HepG2 (cell line): ENCODE measurements at places on chromosomes 3 and 15.

- no peak overlapping the region for H3K27ac ChIP-seq
- no peak for DNase-seq
- no peak overlapping the region for H3K4me3 ChIP-seq
- no peaks in the 10 kb centered on the region for H3K4me1 ChIP-seq
- H3K36me3 ChIP-seq, result no peaks in the 10 kb centered on the region
Observed at GRCh38 chr3:178107804-178108203, 428.4 kb upstream of the KCNMB2 start.

DNA sequence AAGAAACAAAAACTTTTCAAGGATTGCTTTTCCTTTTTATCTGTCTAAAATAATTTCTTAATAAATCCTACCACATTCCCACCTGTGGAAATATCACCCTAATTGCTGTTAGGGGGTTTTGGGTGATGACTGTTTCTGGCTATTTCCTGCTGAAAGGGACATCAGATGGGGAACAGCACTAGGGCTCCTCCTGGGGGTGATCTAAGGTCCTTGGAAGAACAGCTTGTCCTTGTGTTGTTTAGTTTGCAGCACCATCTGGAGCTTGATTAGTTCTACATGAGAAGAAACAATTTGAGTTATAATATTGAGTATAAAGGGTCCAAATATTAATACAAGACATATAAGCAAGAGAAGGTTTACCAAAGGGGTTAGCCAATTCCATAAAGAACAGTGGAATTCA, 18.7 kb downstream of the OR5H15 start:
- no peaks in the 10 kb centered on the region for H3K4me1 ChIP-seq
- H3K27ac ChIP-seq, result no peak overlapping the region
- no peaks in the 10 kb centered on the region for H3K36me3 ChIP-seq
- no peaks in the 10 kb centered on the region for H3K27me3 ChIP-seq

GRCh38 chr3:185733980-185734724, 90.7 kb downstream of the IGF2BP2 start:
- peak; percentile 63 for DNase-seq
- no peak overlapping the region for H3K4me3 ChIP-seq
- H3K36me3 ChIP-seq, result no peaks in the 10 kb centered on the region
- peaks cover 51% of the 10 kb centered on the region for H3K4me1 ChIP-seq
- H3K27ac ChIP-seq, result no peak overlapping the region

DNA sequence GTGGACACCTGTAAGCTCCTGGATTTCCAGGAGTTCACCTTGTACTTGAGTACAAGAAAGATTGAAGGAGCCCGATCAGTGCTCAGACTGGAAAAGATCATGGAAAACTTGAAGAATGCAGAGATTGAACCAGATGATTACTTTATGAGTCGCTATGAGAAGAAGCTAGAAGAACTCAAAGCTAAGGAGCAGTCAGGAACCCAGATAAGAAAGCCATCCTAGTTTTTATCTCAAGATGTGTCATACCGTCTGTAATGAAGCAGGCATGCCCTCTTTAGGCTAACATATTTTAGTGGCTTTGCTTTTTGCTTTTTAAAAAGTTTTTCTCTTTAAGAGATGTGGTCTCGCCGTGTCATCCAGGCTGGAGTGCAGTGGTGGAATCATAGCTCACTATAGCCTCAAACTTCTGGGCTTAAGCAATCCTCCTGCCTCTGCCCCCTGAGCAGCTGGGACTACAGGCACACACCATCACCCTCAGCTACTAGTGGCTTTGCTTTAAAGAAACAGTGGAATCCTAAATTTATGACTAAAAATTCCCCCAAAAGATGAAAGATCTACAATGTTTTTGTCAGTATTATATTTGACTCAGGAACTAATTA, 28.1 kb downstream of the EXOG start:
- no peak for DNase-seq
- no peaks in the 10 kb centered on the region for H3K27me3 ChIP-seq
- H3K4me3 ChIP-seq, result no peak overlapping the region
- H3K36me3 ChIP-seq, result peaks cover 16% of the 10 kb centered on the region; the same call in 2 of the 3 replicates
- H3K27ac ChIP-seq, result no peak overlapping the region

- H3K27ac ChIP-seq, result no peak overlapping the region
- no peak overlapping the region for H3K4me3 ChIP-seq
- peaks cover 19% of the 10 kb centered on the region; the same call in 2 of the 3 replicates for H3K27me3 ChIP-seq
- no peak for DNase-seq
Observed at GRCh38 chr15:31484986-31485385, 158.4 kb downstream of the KLF13 start.

- H3K27ac ChIP-seq, result peak overlapping the region; percentile 56
- H3K27me3 ChIP-seq, result no peaks in the 10 kb centered on the region
- no peak for DNase-seq
Observed at GRCh38 chr15:89114990-89115389, 26.7 kb downstream of the ABHD2 start.

DNA sequence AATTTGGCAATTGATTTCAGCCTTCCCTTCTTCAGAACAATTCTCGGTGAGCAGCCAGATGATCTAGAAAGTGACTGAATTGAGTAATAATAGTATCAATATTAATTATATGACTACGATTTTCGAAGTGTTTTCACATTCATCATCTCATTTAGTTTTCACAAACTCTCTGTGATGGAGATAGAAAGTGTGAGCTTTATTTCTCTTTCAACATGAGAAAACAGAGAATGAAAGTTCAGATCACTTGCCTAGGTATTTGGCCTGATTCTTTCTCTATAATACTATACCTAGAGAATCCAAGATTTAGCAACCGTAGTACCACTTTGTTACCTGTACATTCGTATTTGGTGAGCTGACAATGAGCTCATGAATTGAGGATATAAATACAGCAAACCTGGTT, 739.2 kb upstream of the NR2F2 start:
- H3K4me3 ChIP-seq, result no peak overlapping the region
- H3K4me1 ChIP-seq, result no peaks in the 10 kb centered on the region
- H3K27me3 ChIP-seq, result no peaks in the 10 kb centered on the region

GRCh38 chr15:79516155-79516554, 84.0 kb downstream of the MINAR1 start:
- H3K36me3 ChIP-seq, result no peaks in the 10 kb centered on the region
- DNase-seq, result no peak
- H3K27me3 ChIP-seq, result no peaks in the 10 kb centered on the region
- no peak overlapping the region for H3K27ac ChIP-seq

- H3K4me3 ChIP-seq, result no peak overlapping the region
- no peaks in the 10 kb centered on the region for H3K4me1 ChIP-seq
- H3K36me3 ChIP-seq, result no peaks in the 10 kb centered on the region
- DNase-seq, result no peak
- no peak overlapping the region for H3K27ac ChIP-seq
Observed at GRCh38 chr3:23649448-23649847, 156.3 kb upstream of the UBE2E1 start.

DNA sequence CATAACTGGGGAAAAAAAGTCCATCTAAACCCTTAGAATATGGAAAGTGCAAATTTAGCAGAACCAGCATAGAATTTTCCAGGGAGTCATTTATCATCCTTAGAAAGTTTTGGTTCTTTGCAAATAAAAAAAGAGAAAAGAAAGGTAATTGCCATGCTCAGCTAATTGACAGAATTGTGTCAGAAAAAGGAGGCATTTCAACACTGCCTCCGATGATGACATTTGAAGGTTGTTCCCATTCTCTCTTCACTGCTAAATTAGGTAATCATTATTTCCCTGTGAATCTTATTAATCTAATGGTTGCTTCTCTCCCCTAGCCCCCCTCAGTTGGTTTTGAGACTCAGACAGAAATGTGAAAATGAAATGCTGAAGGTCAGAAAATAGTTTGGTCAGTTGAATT, 139.2 kb downstream of the PDCD6IP start:
- H3K36me3 ChIP-seq, result no peaks in the 10 kb centered on the region
- H3K4me3 ChIP-seq, result no peak overlapping the region
- H3K27ac ChIP-seq, result no peak overlapping the region
- no peaks in the 10 kb centered on the region for H3K4me1 ChIP-seq
- no peaks in the 10 kb centered on the region for H3K27me3 ChIP-seq

DNA sequence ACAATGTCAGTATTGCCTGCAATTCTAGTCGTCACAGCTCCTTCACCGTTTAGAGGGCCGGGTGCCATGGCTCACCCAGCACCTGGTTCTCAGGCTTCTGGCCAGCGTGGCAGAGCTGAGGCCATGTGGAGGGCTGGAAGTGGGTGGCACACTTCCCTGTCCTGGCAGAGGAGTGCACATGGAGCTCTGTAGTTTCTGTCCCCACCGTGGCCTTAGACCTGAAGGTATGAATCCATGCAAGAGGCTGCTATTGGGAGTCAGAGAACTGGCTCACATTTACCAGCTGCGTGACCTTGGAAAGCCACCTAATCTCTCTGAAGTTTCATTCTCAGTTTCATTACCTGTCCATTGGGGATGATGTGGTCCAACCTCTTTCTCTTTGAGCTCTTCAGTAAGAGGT, 22.2 kb downstream of the EPHB1 start:
- no peaks in the 10 kb centered on the region for H3K36me3 ChIP-seq
- H3K4me1 ChIP-seq, result no peaks in the 10 kb centered on the region
- no peak overlapping the region for H3K27ac ChIP-seq
- no peak overlapping the region for H3K4me3 ChIP-seq
- H3K27me3 ChIP-seq, result no peaks in the 10 kb centered on the region; the same call in 2 of the 3 replicates

- H3K4me3 ChIP-seq, result no peak overlapping the region
- DNase-seq, result no peak
Observed at GRCh38 chr3:119779731-119780383, 2.0 kb upstream of the NR1I2 start.

- H3K4me1 ChIP-seq, result no peaks in the 10 kb centered on the region
- H3K27me3 ChIP-seq, result no peaks in the 10 kb centered on the region; the same call in 1 of the 2 replicates
- no peak overlapping the region for H3K27ac ChIP-seq
- no peak for DNase-seq
- H3K36me3 ChIP-seq, result no peaks in the 10 kb centered on the region
- no peak overlapping the region for H3K4me3 ChIP-seq
Observed at GRCh38 chr15:25172691-25173090, 217.9 kb downstream of the SNRPN start.

DNA sequence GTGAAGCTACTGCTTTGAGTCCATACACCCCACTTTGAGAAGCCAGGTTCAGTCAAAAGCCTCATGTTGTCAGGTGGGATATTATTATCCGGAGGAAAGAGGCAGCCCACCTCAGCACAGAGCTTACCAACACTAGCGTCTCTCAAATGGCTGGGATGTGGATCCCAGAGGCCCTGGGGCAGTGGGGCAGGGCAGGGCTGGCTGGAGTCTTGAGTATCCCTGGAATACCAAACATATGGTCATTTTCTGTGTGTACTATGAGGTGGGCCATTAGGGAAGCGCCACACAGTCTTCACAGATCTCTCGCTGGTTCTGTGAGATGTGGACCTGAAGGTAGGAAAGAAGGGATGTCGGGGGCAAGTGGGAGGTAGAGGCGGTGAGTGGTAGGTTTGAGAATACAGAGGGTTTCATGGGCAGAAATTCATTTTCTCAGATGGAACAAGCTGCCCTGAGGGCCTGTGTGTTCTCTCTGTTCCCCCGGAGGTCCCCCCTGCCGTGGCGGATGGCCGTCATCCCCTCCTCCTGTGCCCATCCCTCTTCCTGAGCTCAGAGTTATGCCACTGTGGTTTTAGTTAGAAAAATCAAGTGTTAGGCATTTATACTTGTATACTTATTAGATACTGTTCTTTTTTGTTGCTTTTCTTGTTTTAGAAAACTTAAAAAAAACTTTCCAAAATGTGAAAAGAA, 66.4 kb downstream of the USP13 start:
- H3K4me1 ChIP-seq, result no peaks in the 10 kb centered on the region
- no peaks in the 10 kb centered on the region for H3K27me3 ChIP-seq
- no peak overlapping the region for H3K27ac ChIP-seq
- H3K36me3 ChIP-seq, result peaks cover 8% of the 10 kb centered on the region
